ENCODE measurements at places on chromosomes 1 and 21.

DNA sequence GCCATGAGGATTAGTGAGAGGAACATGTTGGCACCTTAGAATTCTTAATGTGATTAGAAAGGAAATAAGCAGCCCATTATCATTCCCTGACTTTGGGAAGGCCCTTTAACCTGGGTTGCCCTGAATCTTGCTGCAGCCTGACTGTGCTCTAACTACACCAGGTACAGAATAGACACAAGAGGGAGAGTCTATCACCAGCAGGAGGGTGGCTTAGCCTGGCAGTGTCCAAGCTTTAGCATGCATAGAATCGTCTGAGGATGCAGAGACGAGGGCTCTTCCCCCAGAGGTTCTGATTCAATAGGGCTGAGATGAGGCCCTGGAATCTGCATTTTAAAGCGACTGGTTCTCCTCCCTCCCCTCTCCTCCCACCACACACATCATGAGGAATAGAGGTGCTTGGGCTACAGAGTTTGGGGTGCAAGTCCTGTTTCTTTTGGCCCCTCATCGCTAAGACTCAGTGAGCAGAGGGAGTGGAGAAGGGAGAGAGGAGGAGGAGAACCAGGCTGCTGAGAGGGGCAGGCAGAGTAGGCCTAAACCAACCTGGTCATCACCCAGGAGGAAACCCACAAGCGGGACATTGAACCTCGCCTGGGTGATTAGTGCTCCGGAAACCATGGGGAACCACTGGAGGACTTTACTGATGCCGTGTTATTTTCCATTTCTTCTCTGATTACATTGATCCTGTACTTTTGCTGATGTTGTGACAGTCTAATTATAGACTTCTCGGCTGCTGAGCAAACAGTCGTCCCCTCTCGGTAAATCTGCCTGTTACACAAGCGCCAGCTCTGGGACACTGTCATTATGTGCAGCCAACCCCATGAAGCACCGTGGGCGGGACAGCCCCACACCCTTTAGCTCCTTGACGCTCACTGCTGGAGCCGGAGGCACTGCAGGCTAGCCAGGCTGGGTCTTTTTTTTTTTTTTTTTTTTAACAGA is 6.3 kb upstream of the TENT5C start:
- DNase-seq, result no peak

DNA sequence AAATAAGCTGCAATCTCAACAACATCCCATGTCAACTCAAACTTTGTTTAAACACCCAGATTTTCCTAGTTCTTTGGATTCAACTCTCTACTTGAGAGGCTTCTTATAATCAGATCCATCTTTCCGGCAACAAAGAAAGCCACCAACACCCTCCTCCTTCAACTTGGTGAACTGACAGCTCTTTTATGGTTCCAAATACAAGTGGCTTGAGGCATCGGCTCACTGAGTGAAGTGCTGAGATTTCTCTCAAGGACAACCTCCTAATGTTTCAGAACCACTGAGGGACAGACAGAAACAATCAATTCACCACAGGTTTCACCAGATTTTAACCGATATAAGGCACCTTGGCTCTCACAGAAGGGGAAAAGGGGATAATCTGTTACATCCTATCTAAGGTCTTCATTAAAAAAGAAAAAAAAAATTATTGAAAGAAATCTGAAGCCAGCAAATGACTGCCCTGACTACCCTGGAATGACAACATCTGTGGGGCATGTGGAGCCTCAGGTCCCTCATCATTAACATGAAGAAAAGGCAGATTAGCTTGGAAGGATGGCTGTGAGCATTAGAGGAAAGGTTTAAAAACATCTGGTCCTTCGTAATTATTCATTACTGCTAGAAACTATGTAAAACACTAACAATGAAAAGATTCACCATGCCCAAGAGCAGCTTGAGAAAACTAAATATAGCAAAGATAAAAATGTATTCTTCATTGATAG is 50.9 kb downstream of the PTPN14 start:
- DNase-seq, result no peak

DNA sequence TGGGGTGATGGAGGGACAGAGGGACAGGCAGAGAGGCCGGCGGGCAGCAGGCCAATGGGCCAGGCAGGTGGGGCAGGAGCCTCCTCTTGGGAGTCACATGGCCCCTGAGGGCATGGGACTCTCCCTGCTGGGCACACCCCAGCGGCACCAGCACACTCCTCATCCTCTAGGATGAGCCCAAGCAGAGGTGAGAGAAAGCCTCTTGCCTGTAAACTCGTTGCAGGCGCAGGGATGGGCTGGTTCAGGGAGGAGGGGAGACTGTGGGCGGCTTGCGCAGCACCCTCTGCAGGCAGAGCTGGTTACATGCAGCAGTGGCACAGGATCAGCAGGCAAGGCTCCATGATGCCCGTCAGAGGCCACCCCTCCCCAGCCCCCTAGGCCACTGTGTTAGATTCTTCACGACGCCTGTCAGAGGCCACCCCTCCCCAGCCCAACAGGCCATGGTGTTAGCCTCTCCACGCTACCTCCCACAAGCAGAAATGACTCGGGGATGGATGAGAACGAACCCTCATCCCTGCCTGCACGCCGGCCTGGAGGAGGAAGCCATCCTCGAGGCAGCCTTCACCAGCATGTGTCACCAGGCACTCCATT is 209.7 kb upstream of the VAMP3 start:
- DNase-seq, result no peak

GRCh38 chr1:240232530-240232929 is 140.8 kb downstream of the FMN2 start:
- DNase-seq, result no peak

DNA sequence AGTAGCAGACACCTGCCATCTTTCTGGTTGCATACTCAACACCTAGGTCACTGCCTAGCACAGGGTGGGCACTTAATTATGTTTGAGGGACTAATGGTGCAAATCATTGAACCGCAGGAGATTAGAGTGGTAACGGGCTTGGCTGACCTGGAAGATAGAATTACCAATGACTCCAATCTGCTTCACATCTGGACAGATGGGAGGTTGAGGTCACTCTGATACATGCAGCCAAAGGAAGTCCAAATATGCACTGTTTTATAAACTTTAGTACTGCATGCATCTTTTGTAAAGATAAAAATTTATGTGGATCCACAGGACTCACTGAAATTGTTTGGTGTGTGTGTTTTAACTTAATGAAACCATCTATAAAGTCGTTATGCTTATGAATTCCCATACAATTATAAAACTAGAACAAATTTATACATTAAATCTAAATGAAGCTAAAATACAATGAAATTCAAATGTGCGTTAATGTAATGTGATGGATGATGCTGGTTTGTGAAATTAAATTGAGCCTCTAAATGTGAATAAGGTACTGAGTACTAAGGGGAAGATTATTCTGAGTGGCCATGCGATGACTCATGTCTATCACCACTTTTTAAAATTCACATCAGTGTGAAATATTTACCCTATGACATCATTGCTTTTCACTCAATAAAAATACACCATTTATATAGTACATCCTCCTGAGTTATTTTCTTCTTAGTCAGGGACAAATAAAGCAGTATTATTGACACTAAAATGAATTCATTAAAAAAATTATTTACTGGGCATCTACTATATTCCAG is 224.7 kb upstream of the FAM78B start:
- DNase-seq, result no peak

GRCh38 chr1:20250340-20250989 is 40.2 kb upstream of the VWA5B1 start:
- DNase-seq, result no peak

DNA sequence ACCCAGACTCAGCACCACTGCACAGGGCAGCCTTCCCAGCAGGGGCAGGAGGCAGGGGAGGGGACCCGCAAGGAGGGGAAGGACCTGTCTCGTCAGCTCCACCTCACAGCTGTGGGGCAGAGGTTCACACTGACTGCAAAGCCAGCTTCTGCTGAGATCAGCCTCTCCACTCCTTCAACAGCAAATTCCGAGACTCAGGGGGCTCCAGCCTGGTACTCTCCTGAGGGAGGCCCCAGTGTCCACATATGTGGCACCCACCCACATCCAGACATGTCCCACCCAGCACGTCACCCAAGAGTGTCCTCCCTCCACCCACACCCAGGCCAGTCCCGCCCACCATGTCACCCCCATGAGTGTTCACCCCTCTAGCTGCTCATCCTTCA is 329.5 kb downstream of the NPHP4 start:
- no peak for DNase-seq

DNA sequence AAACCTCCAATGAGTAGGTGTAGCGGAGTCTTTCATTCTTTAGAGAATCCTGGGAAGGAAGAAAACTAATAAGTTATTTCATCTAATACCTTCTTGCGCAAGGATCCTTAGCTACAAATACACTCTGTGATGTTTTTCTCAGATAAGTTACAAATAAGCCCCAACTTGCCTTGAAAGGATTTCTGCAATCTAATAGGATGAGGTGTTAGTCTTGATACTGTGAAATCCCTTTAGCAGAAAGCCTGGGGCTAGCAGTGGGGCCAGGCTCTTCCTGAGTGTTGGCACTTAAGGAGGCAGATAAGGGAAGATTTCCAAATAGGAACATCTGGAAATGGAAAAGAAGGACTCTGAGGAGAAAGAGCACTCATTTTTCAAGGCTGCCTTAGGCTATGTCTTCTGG is 168.0 kb upstream of the DAB1 start:
- DNase-seq, result no peak

DNA sequence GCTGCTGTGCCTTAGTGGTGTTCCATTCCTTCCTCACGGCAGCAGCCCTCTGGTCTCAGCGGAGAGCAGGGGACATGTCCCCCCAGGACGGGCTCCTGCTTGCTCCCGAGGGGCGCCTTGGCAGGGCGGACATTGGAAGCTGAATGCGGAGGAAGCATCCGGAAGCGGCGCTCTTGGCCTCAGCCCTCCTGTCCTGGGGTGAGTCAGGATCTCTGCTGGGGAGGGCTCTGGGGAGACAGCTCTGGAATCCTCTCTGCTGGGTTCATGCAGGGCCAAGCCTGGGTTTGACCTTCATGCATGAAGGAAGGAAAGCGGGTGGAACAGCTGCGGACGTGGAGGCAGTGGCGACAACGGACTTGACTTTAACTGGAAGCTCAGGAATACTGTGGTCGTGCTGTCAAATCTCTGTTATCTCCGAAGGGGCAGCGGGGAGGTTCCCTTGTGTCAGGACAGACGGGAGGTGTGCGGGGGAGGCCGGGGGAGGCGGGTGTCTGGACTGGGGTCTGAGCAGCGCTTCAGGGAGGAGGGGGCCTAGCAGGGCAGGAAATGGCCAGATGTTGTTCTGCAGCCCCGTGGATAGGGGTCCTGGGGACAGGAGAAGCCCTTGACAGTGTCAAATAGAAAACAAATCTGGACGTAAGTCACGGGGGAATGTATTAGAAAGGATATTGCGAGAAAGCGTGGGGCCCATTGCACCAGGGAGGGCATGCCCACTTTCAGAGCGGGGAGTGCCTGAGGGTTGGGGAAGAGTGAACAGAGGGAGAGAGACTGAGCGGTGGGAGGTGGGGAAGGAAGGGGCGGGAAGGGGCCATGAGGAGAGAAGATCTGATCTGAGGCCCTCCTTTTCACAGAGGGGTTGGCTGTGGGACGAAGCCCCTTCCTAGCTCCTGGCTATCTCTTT is 26.6 kb downstream of the CRYAA start:
- no peak for DNase-seq

GRCh38 chr1:247435030-247435758 is 19.2 kb downstream of the NLRP3 start:
- DNase-seq, result no peak

DNA sequence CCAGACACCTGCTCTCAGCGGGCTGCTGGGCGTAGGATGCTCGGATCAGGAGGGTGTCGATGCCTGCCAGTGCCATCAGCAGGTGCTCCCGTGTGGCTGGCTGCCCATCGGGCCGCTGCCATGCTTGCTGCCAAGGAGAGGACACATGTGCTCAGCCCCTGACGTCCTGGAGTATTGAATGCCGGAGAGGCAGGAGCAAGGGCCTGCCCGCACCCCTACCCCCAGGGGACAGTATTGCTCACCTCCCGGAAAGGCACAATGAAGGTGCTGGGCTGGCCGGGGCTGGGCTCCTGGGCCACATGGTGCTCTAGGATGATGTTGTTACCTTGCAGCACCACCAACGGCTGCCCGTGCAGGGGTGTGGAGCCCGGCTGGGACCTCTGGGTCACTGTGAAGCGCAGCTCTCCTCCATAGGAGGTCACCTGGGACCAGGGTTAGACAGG is 61.5 kb downstream of the HSPG2 start:
- no peak for DNase-seq

- no peak for DNase-seq
Measured at GRCh38 chr1:179327679-179328078, 34.1 kb downstream of the SOAT1 start.

DNA sequence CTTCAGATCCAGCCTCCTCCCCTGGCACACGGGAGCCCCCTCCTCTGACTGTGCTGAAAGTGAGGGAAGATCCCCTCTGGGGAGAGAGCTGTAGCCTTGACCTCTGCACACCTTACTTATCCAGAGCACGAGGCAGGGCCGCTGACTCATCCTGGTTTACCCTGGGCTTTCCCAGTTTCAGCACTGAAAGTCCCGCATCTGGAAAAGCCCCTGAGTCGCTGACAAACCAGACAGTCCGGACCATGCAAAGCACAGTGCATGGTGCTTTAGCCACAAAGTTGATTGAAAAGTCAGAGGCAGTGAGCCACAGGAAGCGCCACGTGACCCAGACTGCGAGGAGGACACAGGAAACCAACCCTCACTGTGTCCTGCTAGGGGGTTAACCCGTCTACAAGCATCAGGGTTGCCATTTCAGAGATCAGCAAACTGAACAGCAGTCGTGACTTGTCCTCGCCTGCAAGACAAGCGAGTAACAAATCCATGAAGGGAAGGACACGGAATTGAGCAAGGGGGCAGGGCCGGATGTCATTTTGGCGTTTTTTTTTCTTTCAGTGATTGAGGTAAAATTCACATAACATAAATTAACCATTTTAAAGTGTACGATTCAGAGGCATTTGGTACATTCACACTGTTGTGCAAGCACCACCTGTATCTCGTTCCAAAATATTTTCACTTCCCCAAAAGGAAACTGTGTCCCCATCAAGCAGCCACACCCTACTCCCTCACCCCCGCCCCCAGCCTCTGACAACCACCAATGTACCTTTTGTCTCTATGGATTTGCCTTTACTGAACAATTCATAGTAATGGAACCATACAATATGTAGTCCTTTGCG is 19.9 kb upstream of the IFNGR2 start:
- peak; percentile 42 for DNase-seq

DNA sequence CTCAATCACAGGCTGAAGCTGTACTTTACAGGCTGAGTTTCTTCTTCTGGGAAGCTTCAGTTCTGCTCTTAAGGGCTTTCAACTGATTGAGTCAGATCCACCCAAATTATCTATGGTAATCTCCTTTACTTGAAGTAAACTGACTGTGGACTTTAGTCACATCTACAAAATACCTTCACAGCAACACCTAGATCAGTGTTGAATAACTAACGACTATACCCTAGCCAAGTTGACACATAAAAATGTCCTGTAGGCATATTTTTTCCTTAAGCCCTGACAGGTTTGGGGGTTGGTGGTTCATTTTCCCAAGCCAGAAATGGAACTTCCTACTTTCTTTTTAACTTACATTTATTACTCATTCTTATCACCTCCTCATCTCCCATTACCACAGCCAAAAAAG is 42.9 kb upstream of the PRKACB start:
- no peak for DNase-seq

GRCh38 chr1:39539252-39539790 is 37.3 kb downstream of the PABPC4 start:
- DNase-seq, result no peak

- no peak for DNase-seq
Measured at GRCh38 chr1:22847709-22848108, 125.0 kb downstream of the LACTBL1 start.
